ENCODE measurements at places on chromosomes 2 and 18.

DNA sequence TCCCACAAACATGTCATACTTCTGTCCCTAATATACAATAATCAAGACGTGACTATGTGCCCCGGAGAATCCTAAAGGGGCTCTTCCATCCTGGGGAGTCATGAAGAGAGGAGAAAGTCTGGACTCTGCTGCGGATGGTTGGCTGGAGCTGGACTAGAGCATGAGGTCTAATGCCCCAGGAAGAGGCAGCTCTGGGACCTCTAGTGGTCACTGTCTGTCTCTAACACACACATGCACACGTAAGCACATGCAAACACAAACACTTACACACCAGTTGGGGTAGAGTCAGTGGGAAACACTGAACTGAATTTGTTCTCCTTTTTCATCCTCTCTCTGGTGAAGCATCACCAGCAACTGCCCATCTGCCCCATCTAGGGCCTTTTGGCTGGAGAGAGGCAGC, 271.6 kb downstream of the TDRD15 start:
- no peak for DNase-seq

- no peak for DNase-seq
Measured at GRCh38 chr2:221883976-221884375, 311.9 kb upstream of the EPHA4 start.

DNA sequence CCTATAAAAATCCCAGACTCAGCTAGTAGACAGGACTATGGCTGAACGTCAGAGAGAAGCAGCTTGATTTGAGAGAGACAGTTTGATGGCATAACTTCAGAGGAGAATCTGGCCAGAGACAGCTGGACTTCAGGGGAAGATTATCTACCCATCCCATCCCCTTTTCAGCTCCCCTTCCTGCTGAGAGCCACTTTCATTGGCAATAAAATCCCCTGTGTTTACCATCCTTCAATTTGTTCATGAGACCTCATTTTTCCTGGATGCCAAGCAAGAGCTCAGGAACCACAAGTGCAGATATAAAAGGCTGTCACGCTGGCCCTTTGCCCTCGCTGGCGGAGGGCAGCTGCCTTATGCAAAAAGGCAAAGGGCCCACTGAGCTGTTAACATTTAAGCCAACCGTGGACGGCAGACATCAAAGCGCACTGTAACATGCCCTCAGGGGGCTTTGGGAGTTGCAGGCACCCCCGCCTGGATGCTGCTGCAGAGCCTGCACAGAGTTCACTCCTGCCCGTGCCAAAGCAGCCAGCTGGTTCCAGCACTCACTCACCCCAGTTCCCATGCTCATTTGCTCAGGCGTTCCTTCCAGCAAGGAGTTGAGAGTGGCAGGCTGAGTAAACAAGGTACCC, 164.3 kb upstream of the PGAP1 start:
- no peak for DNase-seq

GRCh38 chr2:201854841-201855240, 48.5 kb downstream of the CDK15 start:
- DNase-seq = no peak
